Stimulated activated CD8-positive, alpha-beta memory T cell treated with anti-CD3 and anti-CD28 coated beads, Interleukin-4, amount 100 ng/mL, for 1 hour (primary cell): ENCODE measurements at places on chromosomes 7 and 10.

DNA sequence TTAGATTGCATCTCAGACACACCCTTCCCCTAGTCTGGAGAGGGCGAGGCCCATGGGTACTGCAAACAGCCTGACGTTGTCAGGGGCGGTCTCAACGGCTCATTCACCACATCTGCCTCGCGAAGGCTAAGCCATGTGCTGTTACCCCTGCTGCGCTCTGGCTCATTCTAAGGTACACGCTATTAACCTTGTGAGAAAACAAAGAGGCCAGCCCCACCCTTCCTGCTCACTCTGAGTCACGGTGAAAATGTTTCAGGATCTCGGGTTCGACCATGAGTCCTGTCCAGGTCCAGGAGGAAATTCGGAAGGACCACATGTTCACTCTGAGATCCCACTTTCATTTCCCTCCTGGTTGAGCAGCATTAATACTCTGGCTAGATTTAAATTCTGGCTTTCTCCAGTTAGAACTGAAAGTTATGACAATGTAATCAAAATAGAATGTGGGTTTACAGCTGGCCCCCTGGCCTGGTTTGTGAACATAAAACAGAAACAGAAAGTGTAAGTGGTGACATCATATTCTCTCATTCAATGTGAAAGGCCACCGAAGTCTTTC is 55.2 kb downstream of the EGFR start:
- DNase-seq: no peak

DNA sequence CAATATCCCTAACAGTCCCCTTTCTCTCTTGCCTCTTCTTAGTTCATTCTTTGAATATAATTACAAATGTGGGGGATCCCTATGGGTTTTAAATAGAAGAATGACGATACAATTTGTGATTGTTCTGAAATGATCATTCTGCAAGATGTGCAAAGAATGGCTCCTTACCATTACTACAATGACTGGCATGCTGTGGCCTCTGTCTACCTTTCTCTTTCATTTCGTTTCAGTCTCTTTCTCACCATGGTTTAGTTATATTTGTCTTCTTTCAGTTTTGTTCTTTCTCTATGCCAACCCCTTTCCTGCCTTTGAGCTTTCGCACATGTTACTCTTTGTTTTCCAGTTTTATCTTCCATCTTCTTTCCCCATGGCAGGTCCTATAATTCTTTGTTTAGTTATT is 176.5 kb downstream of the SUGCT start:
- DNase-seq: no peak

- DNase-seq: no peak
These were observed 193.7 kb downstream of the GFRA1 start for GRCh38 chr10:116079355-116079754.

GRCh38 chr7:71752171-71752935 is 620.4 kb downstream of the GALNT17 start:
- DNase-seq: no peak

DNA sequence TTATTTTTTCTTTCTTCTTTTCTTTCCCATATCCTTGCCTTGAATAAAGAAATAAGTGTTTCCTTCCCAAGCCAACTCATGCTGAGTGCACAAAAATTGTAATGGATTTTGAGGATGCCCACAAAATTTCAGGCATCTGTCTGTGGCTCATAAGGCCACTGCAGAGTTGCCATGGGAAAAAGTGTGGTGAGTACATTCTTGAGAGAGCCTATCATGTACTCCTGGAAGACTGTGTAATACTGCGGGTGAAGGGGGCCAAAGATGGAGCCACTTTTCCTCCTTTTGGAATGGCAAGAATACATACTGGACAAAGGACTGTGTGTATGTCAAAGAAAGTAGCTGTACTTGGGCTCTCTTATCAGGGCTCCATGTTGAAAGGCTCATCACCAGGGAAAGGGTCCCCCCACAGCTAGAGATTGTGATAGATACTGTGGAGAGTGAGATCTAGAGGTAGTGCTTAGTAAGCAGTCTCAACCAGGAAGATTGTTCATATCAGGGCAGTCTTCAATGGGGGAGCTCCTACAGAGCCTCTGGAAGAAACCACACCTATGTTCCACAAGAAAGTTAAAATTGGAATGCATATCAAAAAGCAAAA is 341.6 kb upstream of the KCND2 start:
- DNase-seq: no peak

- DNase-seq: no peak
These were observed 73.2 kb downstream of the POT1 start for GRCh38 chr7:124856299-124856888.

DNA sequence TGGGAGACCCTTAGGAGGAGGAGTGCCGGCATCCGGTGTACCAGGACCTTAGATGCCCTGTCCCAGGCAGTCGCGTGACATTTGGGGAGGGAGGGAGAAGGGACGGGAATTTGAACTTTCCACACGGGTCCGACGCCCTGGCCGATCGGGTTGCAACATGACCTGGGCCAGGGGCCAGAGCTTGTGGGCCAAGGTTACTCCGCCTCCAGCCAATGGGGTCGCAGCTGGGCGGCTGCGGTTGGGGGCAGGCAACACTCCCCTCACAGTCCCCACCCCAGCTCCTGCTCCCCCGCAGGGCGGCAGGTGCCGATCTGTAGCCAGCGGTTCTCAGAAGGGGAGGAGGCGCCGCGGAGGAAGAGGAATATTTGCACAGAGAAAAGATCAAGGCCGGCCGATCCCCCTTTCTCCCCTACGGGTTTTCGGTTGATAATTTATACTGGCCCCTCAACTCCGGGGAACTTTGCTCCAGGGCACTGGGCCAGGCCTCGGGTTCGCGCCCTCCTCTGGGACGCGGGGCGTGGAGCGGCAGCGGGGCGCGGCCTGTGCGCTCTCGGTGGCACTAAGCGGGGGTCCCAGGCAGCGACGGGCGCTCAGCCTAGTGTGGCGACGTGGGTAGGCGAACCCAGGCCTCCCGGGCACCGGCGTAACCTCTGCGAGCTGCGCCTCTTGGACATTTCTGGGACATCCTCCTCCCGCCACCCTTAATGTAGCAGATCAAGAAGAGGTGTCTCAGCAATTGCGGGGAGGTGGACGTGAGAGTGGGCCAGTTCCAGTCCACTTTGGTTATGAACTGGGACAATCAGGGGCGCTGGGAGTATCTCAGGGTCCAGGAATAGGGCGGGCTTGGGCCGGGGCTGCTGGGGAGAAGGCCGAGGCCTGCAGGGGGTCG is 1.2 kb downstream of the MLXIPL start:
- DNase-seq: no peak

DNA sequence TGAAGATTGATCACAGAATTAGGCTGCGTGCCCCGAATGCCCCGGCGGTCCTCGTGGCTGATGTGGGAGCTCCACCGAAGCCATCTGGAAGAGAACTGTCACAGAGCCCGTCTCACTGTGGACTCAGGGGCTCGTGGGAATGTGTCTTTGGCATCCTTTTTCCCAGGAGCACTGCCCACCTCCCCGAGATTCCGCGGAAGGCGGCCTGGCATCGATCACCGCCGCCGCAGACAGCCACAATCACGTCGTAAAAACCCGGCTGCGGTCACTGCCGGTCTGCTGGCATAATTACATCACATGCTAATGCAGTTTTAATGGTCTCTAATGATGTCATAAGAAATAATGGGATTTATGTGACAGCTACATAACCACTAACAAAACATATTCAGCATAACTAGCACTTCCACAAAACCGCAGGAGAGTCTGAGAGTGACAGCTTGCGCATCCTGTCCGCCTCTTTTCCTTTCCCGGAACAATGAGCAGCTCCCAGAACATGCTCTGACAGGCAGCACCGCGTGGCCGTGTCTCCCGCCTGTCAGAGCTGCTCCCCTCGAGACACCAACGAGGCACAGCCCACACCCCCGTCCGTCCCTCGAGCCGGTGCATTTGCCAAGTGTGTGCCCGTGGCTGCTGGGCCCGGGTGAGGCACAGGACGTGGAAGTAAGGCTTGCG is 490.0 kb downstream of the PTPRN2 start:
- DNase-seq: no peak
